ENCODE measurements at places on chromosomes 16 and 17. TPM values are rescaled to one million over a fixed set of nuclear protein-coding genes. Genes with fewer than 3 reads are reported as not detected.

GRCh38 chr17:47252209-47252608, 1.4 kb upstream of the ITGB3 start:
- DNase-seq = no peak
- H3K36me3 ChIP-seq = no peaks in the 10 kb centered on the region
- H3K27ac ChIP-seq = no peak overlapping the region
- H3K27me3 ChIP-seq = no peaks in the 10 kb centered on the region
- H3K4me3 ChIP-seq = no peak overlapping the region

DNA sequence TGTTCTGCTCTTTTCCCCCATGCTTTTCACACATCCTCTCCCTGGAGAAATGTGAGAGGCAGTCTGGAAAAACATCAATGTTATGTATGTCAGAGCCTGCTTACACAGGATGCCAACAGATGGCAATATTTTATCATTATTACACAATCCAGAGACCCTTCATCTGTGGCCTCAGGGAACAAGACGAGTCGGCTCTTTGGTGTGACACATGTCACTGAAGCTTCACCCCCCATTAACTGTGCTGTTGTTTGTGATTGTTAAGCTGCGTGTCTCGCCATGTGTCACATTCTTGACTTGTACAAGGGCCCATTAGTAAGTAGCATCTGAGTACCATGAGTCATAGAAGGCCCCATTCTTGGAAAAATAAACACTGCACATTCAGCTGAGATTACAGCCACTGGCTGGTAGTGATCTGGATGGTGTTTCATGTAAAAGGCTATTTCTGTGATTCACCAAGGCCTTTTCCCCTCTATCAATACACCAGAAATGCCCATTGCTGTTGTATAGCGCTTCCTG, 682.1 kb upstream of the SOX9 start:
- no peaks in the 10 kb centered on the region for H3K27me3 ChIP-seq
- H3K4me1 ChIP-seq = peaks cover 32% of the 10 kb centered on the region
- DNase-seq = peak; percentile 94
- H3K4me3 ChIP-seq = no peak overlapping the region
- H3K27ac ChIP-seq = peak overlapping the region; percentile 65

- H3K36me3 ChIP-seq = no peaks in the 10 kb centered on the region
- no peak overlapping the region for H3K4me3 ChIP-seq
- DNase-seq = no peak
- no peak overlapping the region for H3K27ac ChIP-seq
- H3K4me1 ChIP-seq = 0 out of 2 replicates have a peak, but pooled peaks cover 5% of the 10 kb centered on the region
Measured at GRCh38 chr16:80019395-80019794, 418.9 kb upstream of the MAF start.

- no peak overlapping the region for H3K4me3 ChIP-seq
- no peaks in the 10 kb centered on the region for H3K4me1 ChIP-seq
- no peak overlapping the region for H3K27ac ChIP-seq
- H3K36me3 ChIP-seq = no peaks in the 10 kb centered on the region
- H3K27me3 ChIP-seq = no peaks in the 10 kb centered on the region
Measured at GRCh38 chr16:23957287-23957686, 121.5 kb downstream of the PRKCB start.

GRCh38 chr16:84386047-84386446, 17.7 kb downstream of the ATP2C2 start:
- no peak overlapping the region for H3K27ac ChIP-seq
- no peaks in the 10 kb centered on the region for H3K4me1 ChIP-seq
- H3K4me3 ChIP-seq = no peak overlapping the region
- no peaks in the 10 kb centered on the region for H3K36me3 ChIP-seq
- H3K27me3 ChIP-seq = peaks cover 4% of the 10 kb centered on the region
- DNase-seq = no peak

DNA sequence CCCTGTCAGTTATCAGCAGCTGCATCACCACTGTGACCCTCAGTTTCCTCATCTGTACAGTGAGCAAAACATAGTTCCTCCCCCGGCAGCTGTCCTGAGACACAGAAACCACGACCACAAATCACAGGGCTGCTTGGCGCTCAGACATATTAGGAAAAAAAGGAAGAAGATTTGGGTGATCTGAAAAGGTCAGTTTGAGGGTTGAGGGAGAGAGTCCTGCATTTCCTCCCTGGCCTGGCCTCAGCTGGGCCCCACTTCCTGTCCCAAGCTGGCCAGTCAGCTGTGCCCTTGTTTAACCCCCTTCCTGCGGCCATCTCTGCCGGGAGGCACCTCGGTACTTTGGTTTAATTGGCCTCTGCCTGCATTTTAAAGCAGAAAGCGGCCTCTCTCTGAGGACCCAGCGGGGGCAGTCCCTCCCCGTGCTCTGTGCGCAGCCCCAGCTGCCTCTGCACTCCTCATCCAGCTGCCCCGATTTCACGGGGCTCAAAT, 24.0 kb upstream of the CIBAR2 start:
- H3K27ac ChIP-seq = no peak overlapping the region
- DNase-seq = no peak
- H3K4me3 ChIP-seq = no peak overlapping the region
- peaks cover 8% of the 10 kb centered on the region for H3K4me1 ChIP-seq
- no peaks in the 10 kb centered on the region for H3K27me3 ChIP-seq

- no peak overlapping the region for H3K4me3 ChIP-seq
- no peak overlapping the region for H3K27ac ChIP-seq
- DNase-seq = peak; percentile 40
- H3K27me3 ChIP-seq = peaks cover 32% of the 10 kb centered on the region
- peaks cover 11% of the 10 kb centered on the region for H3K4me1 ChIP-seq
Measured at GRCh38 chr17:7437950-7438614, 1.2 kb upstream of the FGF11 start.

DNA sequence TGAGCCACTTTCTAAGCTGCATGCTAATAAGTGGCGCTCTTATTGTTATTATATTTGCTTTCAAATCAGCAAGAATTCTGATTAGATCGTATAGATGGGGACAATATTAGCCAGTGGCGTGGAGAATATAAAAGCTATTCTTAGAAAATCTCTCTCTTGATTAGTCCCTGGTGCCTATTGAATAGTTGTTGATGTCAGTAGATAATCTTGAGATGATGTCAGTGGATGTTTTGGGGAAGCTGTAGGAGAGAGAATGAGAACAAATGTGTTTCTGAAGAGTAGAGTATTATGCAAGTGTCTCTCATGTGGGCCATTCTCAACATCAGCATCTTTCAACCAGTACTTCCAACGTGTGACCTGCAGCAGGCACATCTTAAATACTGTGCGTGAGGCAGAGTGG, 445.7 kb downstream of the GRIN2A start:
- DNase-seq = no peak
- no peaks in the 10 kb centered on the region for H3K27me3 ChIP-seq

GRCh38 chr17:74749279-74750038, 1.0 kb downstream of the NHERF1 start:
- no peaks in the 10 kb centered on the region for H3K27me3 ChIP-seq
- no peaks in the 10 kb centered on the region for H3K36me3 ChIP-seq
- DNase-seq = peak; percentile 19

RNFT1 gene
- 29.1 TPM for total RNA-seq

HNF1B gene
- not detected for total RNA-seq

TEKT5 gene
- total RNA-seq = not detected

PPY gene
- total RNA-seq = not detected

CDRT15 gene
- total RNA-seq = not detected

KRT36 gene
- total RNA-seq = not detected

CLDN9 gene
- not detected for total RNA-seq

IST1 gene
- 175 TPM for total RNA-seq

CES4A gene
- 5.0 TPM for total RNA-seq

LGALS9B gene
- not detected for total RNA-seq

All from GM23248 (cell line).